Endothelial cell (in vitro differentiated cells): ENCODE measurements at places on chromosomes 5 and 9. TPM values are rescaled to one million over a fixed set of nuclear protein-coding genes. Genes with fewer than 3 reads are reported as not detected.

- no peak for DNase-seq
These were observed 2.7 kb downstream of the TERT start for GRCh38 chr5:1292139-1292538.

DNA sequence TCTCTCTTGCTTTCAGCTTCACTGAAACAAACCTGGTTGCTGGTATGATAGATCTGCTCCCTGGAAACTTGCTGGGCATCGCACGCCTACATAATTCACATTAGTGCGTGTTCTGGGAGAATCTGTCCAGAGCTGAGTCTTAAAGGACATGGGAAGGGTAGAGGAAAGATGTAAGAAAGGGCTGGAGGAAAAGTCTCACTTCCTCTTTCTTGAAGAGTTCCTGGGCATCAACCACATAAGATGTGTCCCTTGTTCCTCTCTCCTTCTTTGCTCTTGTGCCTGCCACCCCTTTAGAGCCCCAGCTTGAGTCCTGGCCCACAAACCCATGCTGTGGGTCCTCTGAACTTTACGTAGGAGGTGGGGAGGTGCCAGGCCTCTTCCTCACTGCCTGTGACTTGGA, 205.3 kb upstream of the PANK3 start:
- DNase-seq: no peak

- no peak for DNase-seq
These were observed 364 bp upstream of the SFXN1 start for GRCh38 chr5:175478008-175478383.

GRCh38 chr9:117125531-117125930, 289.3 kb downstream of the ASTN2 start:
- no peak for DNase-seq

The HAVCR1 gene
- total RNA-seq: not detected
